ENCODE measurements at places on chromosomes 5 and 9.

GRCh38 chr9:79686381-79687130 is 114.8 kb downstream of the TLE4 start:
- no peak for DNase-seq

DNA sequence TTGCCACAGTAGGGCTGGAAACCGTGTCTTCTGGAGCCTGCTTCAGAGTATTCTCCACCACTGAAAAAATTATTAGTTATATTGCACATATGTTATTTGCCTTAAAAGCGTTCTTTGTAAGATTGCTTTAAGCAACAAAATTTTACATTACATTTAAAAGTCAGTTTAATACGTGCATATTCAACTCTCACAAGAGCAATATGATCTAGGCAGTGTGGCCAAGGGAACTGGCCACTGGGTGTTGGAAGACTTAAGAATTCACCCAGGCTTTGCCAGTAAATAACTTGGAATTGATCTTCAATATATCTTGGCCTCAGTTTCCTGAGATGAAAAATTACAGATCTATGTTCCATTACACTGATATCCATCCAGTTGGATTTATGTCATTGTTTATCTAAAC is 694.4 kb downstream of the EFNA5 start:
- DNase-seq: no peak

DNA sequence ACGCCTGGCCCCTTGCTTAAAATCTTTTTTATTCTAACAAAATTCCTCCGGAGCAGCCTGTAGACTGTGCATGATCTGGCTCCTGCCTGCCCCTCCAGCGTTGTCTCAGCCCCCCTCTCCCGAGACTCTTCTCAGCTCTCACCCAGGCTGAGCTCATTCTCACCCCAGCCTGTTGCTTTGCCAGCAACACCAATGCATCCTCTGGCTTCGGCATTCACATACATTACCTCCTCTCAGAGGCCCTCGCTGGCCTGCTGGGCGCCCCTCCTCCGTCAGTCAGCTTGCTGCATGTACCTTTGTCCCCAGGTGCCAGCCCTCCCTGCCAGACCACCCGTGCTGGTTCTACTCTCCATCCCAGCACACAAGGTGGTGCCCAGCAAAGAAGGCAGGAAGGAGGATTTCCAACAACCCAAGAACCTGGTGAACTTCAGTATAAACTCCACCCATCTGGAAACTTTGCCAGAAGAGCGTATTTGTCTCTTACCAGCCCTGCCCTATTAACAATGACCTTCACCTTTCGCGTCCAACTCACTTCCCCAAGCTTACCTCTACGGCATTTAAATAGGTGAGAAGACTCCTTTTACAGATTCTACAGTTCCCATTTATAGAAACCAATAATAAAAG is 35.0 kb downstream of the MYO10 start:
- DNase-seq: no peak

DNA sequence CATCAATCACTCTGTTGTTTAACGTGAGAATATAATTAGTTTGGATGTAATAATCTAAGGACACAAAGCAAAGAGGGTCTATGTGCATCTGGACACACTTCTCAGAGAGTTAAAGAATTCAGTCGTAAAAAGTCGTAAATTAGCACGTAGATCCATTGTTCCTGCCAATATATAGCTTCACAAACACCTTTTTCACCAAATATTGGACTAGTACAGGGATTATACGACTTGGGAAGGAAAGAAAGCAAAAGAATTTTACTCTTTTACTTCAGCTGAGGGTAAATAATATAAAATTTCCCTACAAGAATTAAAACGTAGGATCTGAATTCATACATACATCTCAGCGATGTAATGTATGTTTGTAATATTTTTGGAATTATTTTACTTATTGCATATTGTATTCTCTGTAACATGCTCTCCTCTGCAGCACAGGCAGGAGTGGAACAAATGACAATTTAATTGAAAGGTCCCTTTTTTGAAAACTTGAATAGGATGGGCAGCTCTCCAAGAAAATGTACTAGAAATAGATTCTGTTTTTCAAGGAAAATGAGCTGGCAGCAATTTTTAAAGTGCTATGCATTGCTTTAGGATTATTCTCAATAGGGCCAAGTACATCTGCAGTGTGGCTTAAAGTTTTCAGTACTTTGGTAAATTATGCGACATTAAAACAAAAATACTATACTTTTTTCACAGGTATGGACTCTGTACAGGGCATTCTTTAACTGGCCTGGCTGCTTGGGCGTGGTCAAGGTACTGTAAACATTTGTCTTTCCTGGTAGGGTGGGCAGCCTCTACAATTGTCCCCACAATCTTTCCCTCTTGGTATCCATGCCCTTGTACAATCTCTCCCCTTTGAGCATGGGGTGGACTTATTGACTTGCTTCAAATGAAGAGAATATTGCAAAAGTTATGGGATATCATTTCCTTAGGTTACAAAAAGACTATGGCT is 39.7 kb upstream of the HSD17B4 start:
- no peak for DNase-seq

Data from NCI-H69 (cell line).